Left lung (tissue), 14 donors: ENCODE measurements at places on chromosomes 11 and 22. TPM values are rescaled to one million over a fixed set of nuclear protein-coding genes. Genes with fewer than 3 reads are reported as not detected.

- no peaks in the 10 kb centered on the region for H3K4me1 ChIP-seq
- H3K36me3 ChIP-seq, result no peaks in the 10 kb centered on the region
- H3K27ac ChIP-seq, result no peak overlapping the region
- H3K27me3 ChIP-seq, result no peaks in the 10 kb centered on the region
Observed at GRCh38 chr22:21697021-21697771, 31.4 kb downstream of the PPIL2 start.

DNA sequence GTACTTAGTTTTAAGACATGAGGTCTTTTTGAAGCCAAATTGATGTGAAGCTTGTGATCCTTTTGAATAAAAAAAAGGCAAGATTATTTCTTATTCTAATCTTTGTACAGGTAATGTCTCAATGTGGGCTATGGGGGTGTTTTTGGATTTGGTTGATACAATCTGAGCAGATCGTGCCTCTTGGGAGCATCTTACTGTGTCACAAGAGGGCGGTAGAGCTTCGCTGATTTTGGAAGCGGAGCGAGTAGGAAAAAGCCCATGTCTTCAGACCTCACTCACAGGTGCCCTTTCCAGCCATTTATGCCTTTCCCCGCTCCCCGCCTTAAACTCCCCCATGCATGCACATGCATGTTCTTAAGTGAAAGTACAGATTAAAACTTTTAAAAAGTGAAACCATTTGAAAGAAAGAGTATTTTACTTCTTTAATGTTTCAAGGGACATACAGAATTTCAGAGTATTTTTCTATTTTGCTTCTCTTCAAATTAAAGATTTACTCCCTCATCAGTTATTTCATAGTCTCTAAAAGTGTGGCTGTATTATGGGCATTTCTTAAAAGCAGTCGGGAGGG is 18.8 kb downstream of the DDX25 start:
- no peak overlapping the region for H3K4me3 ChIP-seq
- H3K4me1 ChIP-seq, result no peaks in the 10 kb centered on the region
- H3K27ac ChIP-seq, result no peak overlapping the region
- DNase-seq, result no peak
- no peaks in the 10 kb centered on the region for H3K27me3 ChIP-seq

- no peak for DNase-seq
- no peaks in the 10 kb centered on the region for H3K36me3 ChIP-seq
- no peak overlapping the region for H3K4me3 ChIP-seq
- H3K27ac ChIP-seq, result no peak overlapping the region
Observed at GRCh38 chr11:100294748-100295147, 392.3 kb upstream of the ARHGAP42 start.

- H3K36me3 ChIP-seq, result no peaks in the 10 kb centered on the region
- no peak for DNase-seq
- H3K4me1 ChIP-seq, result no peaks in the 10 kb centered on the region
- no peak overlapping the region for H3K27ac ChIP-seq
- no peaks in the 10 kb centered on the region for H3K27me3 ChIP-seq
Observed at GRCh38 chr11:19290356-19290755, 49.6 kb upstream of the E2F8 start.

The IL17REL gene
- not detected for total RNA-seq

The MS4A8 gene
- total RNA-seq, result 11.8 TPM

The C11orf16 gene
- 2.0 TPM for total RNA-seq

The OVOL1 gene
- 0.37 TPM for total RNA-seq

The SCGB1A1 gene
- total RNA-seq, result 3.5 TPM

The WBP2NL gene
- total RNA-seq, result 1.8 TPM
